ENCODE measurements at places on chromosomes 1 and 21.

- DNase-seq = no peak
These were observed 550 bp downstream of the ACKR1 start for GRCh38 chr1:159205225-159205624.

GRCh38 chr1:230854423-230854822 lies 13.9 kb downstream of the C1orf198 start:
- no peak for DNase-seq

- DNase-seq = no peak
These were observed 20.6 kb upstream of the SLC45A3 start for GRCh38 chr1:205700865-205701401.

DNA sequence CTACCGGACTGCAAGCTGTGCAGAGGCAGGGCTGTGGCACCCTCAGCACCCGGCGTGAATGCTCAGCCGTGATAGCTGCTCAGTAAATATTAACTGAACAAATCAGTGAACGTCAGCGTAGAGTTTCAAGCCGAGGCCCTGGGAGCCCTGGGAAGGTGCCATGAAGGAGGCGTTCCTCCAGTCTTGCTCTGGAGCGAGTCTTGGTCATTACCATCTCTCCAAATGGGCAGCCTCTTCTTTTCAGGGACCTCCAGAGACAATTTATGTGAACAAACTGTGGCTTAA lies 449.2 kb downstream of the CAMTA1 start:
- no peak for DNase-seq

Measured in substantia nigra (tissue), 51 donors.